ENCODE measurements at places on chromosomes 16 and 17.

DNA sequence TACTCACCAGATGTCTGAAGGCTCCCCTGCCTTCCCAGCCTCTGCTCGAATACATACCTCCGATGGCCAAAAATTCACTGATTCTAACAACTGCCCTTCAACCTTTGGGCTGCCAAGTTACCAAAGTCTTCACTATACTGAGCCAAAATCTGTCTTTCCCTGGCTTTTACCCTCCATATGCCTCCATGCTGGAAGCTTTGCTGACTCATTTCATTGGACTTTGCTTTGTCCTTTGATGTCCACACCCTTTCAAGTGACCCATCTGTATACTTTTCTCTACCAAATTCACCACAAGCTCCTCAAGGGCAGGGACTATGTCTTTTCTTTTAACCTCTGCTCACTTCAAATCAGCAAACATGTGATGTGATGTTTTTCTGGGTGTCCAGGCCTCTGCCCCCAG lies 21.0 kb upstream of the MTMR4 start:
- DNase-seq = no peak

DNA sequence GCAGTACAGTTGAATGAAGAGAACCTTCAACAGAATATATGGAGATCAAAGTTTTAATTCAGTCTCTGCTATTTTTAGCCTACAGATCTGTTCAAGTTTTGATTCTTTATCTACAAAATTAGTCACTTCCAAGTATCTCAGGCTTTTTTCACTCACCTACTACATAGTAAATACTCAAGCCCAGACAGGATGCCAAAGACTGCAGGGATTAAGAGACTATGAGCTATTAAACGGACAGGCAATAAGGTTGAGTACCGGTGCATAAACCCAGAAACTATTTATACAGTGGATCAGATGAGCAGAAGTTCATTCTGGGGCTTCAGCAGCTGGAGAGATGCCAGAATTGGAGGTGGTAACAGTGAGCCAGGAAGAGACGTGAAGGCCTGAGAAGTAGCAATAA lies 18.7 kb upstream of the OR3A1 start:
- no peak for DNase-seq

GRCh38 chr17:40813804-40814203 lies 8.6 kb downstream of the KRT10 start:
- no peak for DNase-seq

GRCh38 chr17:56320443-56320842 lies 167.2 kb downstream of the ANKFN1 start:
- DNase-seq = no peak

GRCh38 chr17:82009413-82009812 lies 13.3 kb downstream of the CENPX start:
- DNase-seq = no peak

DNA sequence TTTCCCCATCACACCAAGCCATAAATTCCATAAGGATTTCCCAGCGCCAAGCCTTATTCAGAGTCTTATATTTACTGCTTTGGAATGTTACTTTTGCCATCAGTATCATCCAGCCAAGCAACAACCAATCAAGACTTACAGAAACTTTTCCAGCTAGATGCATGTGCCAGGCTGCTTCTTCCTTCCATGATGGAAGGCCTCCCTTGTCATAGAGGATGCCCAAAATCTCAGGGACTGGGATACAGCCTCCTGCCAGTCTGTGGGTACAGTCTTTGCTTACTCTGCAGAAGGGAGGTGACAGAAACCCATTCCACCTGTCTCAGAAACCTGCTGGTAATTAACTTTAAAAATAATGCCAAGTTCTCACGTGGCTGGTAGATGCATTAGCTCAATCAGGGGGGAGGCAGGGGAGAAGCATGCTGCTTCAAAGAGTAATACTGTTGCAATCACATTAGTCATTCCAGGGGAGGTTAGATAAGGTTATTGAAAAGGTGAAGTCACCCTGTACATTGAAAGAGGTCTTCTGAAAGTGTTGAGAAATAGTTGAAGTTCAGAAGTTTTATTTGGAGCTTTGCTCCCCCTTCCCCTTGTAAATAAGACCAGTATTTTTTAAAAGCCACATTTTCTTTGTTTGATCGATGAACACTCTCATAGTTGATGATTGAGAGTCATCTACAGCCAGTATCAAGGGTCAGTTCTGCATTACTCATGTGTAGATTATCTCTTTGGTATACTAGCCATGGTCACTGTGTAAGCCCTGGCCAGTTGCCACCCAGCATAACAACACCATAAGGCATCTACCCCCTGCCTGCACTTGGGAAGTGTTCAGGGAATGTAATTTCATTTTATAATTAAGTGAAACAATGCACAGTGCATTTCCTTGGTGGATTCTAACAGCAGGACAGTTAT lies 22.2 kb downstream of the HLF start:
- DNase-seq = peak; percentile 59

DNA sequence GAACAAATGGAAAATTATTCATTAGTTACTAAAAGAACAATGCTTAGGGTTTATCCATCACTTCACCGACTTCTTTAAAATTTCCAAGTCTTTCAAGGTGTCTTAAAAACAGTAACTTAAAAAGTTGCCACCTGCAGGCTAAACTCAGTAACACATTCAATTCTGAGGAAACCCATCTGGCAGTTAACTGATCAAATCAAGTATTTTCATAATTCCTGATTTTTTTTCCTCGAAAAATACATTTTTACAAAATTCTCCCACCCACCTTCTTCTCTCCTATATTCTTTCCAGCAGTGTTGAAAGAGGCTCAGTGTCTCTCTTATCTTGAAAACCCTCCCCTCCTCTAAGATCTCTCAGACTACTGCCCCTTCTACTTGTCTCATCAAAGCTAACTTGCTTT lies 29.9 kb downstream of the PARN start:
- peak; percentile 8 for DNase-seq

GRCh38 chr16:55944377-55944802 lies 69.2 kb upstream of the CES5A start:
- DNase-seq = peak; percentile 26

GRCh38 chr17:63578769-63579111 lies 22.0 kb upstream of the TACO1 start:
- DNase-seq = no peak

DNA sequence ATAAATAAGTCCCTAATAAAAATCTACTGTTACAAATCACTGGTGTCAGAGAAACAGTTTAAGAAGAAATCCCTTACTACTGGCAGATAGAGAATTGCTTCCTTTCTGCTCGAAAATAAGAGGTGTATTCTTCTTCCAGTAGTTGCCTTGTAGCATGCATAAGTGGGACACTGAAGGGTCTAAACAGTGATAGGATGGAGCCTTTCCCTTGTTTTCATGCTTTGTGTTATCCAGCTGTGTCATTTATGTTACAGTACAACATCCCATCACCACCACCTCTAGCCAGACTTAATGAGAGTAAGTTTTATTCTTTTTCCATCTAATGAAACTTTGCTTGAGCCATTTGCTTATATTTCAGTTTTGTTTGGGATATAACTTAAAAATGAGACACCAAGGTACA lies 54.3 kb downstream of the NLK start:
- DNase-seq = no peak

- peak; percentile 23 for DNase-seq
Measured at GRCh38 chr16:29192329-29193247, 207.7 kb downstream of the LAT start.

Data from HuH-7 (cell line).